ENCODE measurements at places on chromosomes 7 and 10.

GRCh38 chr7:7352845-7353244, 170.5 kb downstream of the C1GALT1 start:
- no peak for DNase-seq

GRCh38 chr10:114483575-114483974, 79.3 kb upstream of the AFAP1L2 start:
- no peak for DNase-seq

- no peak for DNase-seq
Measured at GRCh38 chr7:147833970-147834369, 756.6 kb upstream of the C7orf33 start.

- DNase-seq = peak; percentile 8
Measured at GRCh38 chr7:1700536-1701333, 30.7 kb downstream of the ELFN1 start.

DNA sequence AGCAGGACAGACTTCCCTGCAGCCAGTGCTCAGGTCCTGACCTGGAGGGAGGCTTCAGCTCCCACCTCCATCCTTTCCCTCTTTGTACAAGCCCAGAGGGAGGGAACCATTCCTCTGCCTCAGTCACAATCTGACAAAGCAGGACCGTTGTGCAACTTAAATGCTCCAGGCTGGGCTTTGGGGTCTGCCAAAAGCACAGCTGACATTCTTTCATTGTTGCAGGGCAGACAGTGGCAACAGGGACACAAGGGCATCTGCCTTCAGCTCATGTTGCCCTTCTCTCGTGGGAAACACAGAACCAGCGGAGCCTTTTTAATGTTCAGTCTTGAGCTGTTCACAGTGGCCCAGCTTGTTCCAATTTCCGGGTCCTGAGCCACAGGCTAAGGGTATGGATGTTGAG, 155.7 kb upstream of the TNS3 start:
- DNase-seq = no peak

- DNase-seq = no peak
Measured at GRCh38 chr10:88499569-88500470, 83.3 kb downstream of the RNLS start.

- no peak for DNase-seq
Measured at GRCh38 chr7:76395965-76396726, 13.4 kb downstream of the SSC4D start.

GRCh38 chr10:58955615-58956014, 220.8 kb upstream of the PHYHIPL start:
- no peak for DNase-seq

- no peak for DNase-seq
Measured at GRCh38 chr10:60417901-60418300, 28.2 kb upstream of the ANK3 start.

DNA sequence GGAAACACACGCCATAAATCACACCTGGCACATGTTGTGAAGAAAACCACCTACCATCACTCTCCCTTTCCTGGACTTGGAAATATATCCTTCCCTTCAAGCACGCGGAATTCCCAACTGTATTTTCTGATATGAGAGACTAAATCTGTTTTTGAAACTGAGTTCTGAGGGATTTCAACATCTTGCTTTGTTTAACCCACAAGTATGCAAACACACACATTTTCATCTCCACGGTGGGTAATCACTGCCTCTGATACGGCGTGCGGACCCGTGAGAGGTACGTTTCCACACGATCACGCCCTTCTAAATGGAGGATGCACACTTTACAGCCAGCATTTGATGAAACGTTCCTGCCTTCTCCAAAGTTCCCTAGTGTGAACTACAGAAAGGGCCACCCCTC, 83.4 kb downstream of the ZRANB1 start:
- DNase-seq = no peak

GRCh38 chr7:45203936-45204445, 46.4 kb downstream of the RAMP3 start:
- no peak for DNase-seq

DNA sequence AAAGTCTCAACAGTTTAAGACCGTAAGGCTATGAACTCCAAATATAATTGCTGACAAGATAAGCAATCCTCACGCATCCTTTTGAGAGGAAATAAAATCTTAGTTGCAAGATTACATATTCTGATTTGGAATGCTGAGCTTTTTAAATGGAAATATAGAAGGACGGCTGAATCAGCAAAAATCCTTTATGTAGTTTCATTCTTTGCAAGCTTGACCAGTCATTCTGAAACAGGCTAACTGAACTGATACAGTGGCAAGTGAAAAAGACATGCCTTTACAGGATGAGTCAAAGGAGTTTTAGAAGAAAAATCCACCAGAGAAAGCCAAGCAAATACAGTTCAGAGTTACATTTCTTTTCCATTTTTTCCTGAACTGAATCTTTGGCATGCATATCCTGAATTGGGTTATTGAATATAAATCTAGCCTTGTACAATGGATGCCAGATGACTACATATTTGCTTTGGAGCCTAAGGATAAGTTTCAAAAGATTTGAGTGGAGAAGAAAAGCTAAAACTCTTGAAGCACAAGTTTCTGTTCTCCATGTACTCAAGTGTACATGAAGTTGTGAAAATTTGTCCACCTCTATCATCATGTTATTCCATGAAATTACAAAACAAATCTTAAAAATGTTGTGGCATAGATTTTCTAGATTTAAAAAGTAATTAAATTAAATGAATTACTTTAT, 4.4 kb downstream of the VIM start:
- DNase-seq = no peak

DNA sequence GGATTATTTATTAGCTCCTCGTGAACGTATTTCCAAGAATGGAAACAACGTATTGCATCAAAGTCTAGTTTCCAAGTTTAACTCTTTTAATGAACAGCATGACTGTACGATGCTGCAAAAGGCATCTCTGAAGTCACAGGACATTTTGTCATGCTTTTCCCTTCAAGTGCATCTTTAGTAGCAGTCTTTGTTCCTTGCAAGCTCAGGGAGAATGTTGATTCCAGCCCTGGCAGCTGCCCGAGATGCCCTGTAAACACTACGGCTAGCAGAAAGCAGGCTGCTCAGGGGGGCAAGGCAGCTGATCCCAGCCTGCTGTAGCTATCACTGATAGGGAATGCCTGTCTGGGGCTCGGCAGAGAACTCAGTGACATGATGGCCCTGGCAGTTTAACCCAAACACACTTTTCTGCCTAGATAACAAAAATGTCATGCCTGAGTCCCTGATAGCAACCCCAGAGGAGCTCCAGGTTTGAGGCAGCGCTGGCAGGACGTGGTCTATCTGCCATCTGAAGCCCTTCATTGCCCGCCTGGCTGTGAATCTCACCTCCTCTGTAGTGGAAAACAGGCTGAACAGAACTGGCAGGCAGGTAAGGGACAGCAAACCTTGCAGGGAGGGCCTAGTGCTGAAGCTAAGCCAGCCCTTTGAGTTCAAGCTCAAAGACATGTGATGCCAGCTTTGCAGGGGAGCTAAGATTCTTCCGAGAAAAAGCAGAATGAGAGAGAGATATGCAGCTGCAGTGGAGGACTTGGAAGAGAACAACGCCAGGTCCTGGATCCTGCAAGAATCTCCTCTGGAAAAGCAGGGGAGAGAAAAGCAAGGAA, 264.6 kb downstream of the SNX10 start:
- DNase-seq = no peak

- no peak for DNase-seq
Measured at GRCh38 chr10:112278871-112279270, 4.3 kb upstream of the TECTB start.

DNA sequence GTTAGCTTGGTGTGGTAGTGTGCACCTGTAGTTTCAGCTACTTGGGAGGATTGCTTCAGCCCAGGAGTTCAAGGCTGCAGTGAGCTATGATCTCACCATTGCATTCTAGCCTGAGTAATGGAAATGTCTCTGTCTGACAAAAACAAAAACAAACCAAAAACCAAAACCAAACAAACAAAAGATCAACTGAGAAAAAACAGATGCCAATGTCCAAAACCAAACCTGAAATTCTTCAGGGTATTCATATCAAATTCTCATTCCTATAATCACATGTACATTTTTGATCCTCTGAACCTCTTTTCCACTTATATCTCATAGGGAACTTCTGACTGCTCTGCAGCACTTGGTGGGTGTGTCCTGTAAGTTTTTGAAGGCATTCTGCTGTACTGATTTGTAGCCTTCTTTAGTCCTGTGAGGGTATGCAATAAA, 87.0 kb downstream of the CDK6 start:
- DNase-seq = no peak

GRCh38 chr7:26293569-26294308, 2.1 kb downstream of the SNX10 start:
- no peak for DNase-seq

DNA sequence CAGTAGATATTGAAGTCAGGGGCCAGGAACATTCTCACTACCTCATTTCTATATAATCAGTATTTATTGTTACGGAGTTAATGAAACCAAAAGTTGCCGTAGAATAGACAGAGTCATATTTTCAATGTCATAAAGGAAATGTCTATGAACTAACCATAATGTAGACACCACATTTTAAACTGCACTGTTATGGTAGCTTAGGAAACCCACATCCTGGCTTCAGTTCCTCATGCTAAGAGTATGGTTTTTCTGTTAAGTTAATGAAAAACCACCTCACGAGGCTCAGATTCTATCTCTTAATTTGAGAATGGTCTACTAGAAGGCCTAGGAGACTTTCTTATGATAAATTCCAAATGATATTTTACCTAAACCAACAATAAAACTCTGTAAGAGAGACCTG, 166.5 kb downstream of the TMEM26 start:
- no peak for DNase-seq

DNA sequence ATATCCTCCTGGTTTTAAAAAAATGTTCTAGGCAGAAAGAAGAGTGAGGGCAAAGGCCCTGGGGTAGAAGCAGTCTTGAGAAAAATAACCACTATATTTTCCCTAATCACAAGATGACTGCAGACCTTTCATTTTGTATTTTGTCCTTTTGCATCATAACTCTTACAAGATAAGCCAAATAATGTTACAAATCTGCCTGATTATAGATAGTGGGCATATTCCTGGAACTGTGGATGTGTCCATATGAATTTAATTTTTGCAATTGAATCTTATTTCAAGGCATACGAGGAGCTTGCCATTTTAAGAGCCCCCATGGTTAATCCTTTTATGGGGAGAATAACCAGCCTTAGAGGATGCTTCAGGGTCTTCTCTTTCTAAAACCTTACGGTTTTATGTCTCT, 102.7 kb downstream of the ADRA2A start:
- DNase-seq = no peak

GRCh38 chr7:123748171-123748733, 551 bp downstream of the WASL start:
- DNase-seq = no peak

GRCh38 chr10:121340271-121340831, 257.9 kb downstream of the FGFR2 start:
- DNase-seq = no peak

- DNase-seq = no peak
Measured at GRCh38 chr7:6423942-6424701, 23.6 kb downstream of the DAGLB start.

DNA sequence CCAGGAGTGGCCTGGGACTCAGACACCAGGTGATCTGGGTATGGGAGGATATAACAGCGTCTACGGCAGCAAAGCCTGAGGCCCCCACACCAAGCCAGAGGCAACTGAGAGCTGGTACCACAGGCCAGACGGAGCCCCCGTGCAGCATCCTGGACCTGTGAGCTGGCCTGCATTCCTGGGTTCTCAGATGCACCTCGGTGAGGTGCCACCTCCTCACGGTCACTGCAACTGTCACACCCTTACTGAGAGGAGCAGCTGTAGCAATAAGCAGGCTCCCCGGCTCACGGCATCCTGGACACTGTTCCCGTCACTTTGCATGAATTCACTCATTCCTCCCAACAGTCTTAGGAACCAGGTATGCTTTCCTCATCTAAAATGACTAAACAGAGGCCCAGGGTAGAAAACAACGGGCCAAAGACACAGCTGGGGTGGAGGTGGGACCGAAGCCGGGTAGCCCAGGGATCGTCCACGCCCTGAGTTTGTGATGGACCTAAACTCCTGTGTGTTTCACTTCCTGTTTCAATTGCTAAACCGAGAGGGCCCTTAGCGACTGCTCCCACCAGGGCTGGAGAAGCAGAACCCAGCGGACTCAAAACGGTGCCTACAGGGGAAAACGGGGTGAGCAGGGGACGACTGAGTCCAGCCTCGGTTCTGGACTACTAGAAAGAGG, 98.7 kb downstream of the CTBP2 start:
- no peak for DNase-seq

DNA sequence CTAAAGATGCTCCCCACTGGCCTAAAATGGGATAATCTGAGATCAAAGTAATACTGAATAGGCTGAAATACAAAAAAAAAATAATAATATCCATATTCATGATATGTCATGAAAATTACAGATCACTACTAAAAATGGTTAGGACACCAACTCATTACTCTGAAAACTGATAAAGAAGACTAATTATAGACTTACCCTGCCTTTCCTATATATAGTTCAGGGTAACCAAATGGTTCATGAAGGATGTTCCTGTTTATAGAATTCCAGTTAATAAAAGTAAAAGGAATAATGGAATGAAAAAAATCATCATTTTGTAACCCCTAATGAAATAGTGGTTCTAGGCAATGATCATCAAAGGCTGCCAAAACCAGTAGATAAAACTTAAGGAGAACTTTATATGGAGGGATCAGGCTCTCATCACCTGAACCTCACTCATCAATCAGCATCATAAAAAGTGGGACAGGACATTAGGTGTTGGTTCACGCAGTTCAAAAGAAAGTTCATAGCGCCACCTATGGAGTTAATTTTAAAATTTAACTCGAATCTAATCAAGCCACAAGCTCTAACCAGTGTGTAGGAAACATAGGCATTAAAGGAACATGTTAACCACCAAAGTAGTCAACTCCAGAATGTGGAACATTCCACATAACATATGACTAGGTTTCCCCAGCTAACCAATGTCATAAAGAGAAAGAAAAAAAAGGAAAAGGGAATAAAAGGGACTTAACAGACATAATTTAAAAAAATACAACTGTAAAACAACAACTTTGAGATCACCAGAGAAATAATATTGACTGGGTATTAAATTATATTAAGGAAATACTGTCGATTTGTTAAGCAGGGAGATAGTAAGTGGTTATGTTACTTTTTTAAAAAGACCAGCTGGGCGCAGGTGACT, 35.7 kb downstream of the P4HA1 start:
- DNase-seq = no peak

DNA sequence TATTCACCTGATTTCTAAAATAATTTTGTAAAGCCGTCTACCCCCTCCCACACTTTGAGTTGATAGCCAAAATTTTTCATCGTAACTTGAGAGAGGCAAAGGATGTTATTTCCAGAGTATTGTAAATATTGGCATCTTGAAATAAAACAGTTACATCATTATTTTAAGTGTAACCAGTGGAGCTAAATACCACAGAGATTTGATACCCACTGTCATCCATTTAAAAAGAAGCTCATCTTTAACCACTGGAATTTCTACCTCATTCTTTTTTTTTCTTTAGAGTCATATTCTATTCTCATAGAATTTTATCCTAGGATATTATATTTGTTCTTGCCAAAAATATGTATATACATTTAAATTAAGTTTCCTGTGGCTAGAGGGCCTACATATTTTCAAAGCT, 48.6 kb downstream of the CAMK1D start:
- no peak for DNase-seq

- no peak for DNase-seq
Measured at GRCh38 chr10:47029181-47030009, 118.2 kb downstream of the PTPN20 start.

GRCh38 chr10:11159543-11160215, 142.0 kb downstream of the CELF2 start:
- DNase-seq = peak; percentile 53

Measured in dorsolateral prefrontal cortex (tissue), 122 donors.